ENCODE measurements at places on chromosomes 2 and 18.
A peak's percentile ranks its signal among the peaks of the same experiment; 100 is the strongest.

GRCh38 chr2:197786010-197786877 is 1.1 kb upstream of the BOLL start:
- peak; percentile 67 for DNase-seq

- DNase-seq, result no peak
These were observed 1.3 kb downstream of the CTDP1 start for GRCh38 chr18:79680891-79681339.

DNA sequence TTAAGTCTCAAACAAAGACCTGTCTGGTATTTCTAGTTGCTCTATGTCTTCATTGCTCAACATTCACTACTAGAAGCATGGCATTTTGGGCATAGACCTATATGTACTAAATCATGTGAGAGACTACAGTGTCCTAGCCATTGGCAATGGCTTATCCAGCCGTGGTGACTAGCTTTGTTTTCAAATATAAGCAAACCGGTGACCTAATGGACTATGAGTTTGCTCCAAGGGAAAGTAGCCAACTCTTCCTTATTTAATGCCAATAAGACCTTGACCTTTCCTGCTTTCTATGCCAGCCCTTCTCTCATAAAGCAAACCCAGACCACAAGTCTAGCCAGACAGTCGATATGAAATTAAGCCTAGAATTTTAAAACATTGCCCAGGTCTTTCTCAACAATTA is 113.7 kb upstream of the CREB1 start:
- no peak for DNase-seq

GRCh38 chr2:167253025-167253424 is 364.7 kb downstream of the XIRP2 start:
- no peak for DNase-seq

DNA sequence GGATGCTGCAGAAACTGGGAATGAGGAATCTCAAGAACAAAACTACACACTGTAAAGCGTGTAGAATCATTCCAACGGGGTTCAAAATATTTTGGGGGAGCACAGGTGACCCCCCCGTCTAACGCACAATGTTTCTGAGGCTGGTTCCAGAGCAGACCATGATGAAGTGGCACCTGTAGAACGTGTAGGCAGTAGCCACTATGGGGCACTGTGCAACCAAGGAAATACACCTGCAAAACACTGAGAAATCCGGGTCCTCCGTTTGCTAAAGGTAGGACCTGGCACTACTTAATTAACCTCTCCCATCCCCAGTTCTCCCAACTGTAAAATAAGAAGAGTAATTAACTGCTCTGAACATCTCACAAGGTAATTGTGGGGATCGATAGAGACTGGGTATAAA is 22.6 kb downstream of the ST6GAL2 start:
- no peak for DNase-seq

DNA sequence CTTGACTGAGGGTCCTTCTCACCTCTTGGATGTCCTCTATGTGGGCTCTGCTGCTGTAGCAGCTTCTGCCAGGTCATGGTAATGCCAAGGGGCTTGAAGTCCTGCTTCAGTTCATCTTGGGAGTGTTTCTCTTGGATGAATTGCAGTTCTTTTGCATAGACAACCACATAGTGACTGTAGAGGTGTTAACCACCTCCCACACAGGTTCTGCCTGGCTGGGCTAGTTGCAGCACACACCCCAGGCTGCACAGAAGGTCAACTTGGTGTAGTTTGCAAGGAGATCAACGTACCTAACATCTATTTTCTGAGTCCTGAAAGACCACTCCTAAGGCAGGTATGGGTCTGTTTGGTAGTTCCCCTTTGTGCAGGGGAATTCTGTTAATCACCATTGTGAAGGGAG is 108.1 kb downstream of the ADCYAP1 start:
- no peak for DNase-seq

GRCh38 chr2:210233487-210233886 is 8.2 kb upstream of the ACADL start:
- DNase-seq, result no peak

- no peak for DNase-seq
These were observed 264.3 kb upstream of the RASGRP3 start for GRCh38 chr2:33212151-33212550.

- DNase-seq, result no peak
These were observed 307.9 kb downstream of the RPIA start for GRCh38 chr2:88999365-88999764.
